Esophagus squamous epithelium (tissue), 5 donors: ENCODE measurements at places on chromosomes 3 and 15.

DNA sequence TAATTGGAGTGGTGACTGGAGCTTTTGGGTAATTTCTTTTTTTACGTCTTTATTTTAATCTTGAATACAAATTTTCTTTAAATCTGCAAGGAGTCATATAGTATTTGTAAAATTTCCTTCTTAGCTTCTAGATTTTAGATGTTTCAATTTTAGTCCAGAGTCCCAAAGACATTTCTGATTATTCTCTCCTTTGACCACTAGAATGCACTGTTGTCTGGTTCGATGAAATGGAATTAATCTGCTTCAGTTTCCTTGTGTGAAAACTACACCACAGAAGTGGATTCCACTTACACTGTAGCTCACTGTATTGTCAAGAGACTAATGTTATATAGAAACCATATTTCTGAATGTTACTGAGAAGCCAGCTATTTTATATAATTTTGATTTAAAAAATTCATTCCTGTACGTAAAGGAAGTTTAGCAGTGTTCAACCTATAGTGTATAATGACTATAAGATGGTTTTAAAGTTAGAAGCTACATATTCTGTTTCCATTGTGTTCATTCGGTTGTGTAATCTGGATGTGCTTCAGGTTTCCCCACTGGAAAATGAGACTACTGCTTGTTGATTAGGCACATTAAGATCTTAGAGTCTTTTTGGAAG is 6.1 kb downstream of the GRAMD1C start:
- no peak for DNase-seq

- no peak for DNase-seq
Observed at GRCh38 chr3:45872569-45872968, 13.8 kb upstream of the CCR9 start.

GRCh38 chr3:105676621-105677300 is 192.1 kb downstream of the CBLB start:
- no peak for DNase-seq

DNA sequence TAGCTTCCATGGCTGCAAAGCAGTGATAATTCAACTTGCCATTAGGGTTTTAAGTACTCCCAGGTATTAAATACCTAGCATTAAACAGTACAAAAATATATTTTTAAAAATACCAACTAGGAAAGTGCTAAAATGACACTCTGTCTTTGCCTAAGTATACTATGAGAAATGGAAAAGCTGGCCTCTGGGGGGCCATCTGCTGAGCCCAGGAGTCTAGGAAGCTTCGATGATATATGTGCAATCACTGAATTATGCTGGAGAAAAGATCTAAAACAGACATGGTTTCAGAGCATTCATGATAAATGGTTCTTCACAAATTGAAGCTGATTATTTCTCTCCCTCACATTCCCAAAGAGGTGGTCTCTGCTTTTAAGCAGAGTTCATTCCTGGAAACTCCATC is 191.8 kb downstream of the OPA1 start:
- no peak for DNase-seq

DNA sequence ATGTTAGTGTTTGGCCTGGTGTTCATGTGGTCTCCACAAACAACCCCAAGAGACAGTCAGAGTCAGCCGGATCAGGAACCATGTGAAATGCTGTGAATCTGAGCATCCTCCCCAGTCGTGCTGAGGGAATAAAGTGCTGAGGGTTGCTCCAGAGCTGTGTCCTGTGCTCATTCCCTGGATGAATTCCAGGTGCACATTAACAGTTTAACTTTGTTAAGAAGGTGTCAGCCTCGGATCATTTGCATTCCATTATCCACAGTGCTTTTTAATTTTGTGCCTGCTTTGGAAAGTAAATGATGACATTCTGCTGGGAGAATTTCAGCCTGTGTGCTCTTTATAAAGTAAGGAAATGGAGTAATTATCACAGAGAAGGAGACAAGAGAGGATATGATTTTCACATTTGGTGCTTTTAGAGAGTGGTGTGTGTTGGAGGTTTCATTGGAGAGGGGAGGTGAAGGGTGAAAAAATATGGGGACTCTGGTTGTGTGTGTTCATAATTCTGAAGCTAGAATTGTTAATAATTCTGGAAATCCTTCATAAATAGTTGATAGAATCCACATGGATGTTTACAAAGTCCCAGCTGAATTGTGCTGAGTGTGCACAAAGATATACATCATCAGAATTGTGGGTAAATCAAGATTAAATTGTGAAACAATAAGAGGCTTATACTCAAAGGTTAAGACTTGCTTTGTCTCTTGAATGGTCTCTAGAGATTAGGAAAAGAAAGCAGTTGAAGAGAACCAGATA is 621.4 kb downstream of the AGBL1 start:
- DNase-seq: no peak

DNA sequence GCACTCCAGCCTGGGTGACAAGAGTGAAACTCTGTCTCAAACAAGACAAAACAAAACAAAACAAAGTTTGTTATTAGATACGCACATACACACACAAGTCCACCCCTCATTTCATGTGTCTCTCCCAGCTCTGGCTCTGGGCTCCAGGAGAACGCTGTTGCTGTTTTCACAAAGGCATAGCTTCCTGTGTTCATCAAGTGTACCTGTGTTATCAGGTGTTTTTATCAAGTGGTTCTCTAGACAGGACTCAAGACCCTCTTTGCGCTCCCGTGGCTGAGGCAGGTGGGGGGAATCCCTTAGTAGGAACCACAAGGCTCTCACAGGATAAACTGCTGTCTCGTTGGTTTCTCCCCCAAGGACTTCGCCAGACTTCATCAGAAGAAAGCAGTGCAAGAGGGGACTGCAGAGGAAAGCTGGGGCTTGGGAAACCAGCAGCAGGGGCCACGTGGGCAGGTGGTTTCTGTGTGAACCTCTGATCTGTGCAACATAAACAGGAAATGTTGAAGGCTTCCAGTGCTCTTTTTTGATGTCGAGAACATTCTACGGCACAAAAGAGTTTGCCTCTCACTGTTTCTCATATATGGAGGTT is 6.9 kb upstream of the PPP1R2 start:
- DNase-seq: no peak

- no peak for DNase-seq
Observed at GRCh38 chr3:115363071-115363470, 216.0 kb upstream of the ZBTB20 start.

DNA sequence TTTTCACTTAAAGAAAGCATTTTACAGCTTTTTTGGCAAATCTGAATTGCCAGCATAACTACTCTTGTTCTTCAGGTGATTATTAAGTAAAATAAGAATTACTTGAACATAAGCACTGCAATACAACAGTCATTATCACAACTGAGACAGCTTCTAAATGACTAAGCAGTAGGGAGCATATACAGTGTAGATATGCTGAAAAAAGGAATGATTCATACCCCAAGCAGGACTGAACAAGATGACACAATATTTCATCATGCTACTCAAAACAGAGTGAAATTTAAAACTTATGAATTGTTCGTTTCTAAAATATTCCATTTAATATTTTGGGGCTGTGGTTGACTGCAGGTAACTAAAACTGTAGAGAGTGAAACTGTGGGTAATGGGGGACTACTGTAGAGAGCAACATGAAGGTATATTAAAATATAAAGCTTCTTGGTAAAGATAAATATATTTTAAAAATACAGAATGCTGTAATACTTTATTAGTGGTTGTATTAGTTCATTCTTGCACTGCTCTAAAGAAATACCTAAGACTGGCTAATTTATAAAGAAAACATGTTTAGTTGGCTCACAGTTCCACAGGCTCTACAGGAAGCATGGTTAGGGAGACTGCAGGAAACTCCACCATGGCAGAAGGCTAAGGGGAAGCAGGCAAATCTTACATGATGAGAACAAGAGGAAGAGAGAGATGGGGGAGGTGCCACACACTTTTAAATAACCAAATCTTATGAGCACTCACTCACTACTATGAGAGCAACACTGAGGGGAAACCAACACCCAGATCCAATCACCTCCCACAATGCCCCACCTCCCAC is 84.8 kb downstream of the DCLK3 start:
- no peak for DNase-seq

DNA sequence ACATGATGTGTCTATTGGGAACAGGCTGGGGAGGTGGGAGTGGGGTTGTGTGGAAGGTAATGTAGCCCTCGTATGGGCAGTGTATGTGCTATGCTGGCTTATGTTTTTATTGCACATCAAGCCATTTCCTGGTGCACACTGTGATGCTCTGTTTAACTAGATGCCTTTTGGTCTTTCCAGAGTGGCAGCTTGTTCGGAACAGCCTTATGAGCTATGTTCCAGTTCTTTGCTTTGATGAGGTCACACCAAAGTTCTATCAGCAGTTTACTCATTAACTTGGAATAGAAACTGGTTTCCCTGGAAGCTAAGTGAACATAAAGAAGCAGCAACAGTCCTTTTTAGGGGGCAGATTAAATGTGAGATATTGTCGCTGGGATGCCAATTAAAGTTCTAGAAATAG is 133.9 kb downstream of the DIPK2A start:
- no peak for DNase-seq

GRCh38 chr3:124832782-124833709 is 54.1 kb downstream of the ITGB5 start:
- DNase-seq: no peak

GRCh38 chr3:123110976-123111615 is 44.3 kb downstream of the PDIA5 start:
- no peak for DNase-seq

- no peak for DNase-seq
Observed at GRCh38 chr3:184258926-184259325, 2.4 kb downstream of the CAMK2N2 start.

DNA sequence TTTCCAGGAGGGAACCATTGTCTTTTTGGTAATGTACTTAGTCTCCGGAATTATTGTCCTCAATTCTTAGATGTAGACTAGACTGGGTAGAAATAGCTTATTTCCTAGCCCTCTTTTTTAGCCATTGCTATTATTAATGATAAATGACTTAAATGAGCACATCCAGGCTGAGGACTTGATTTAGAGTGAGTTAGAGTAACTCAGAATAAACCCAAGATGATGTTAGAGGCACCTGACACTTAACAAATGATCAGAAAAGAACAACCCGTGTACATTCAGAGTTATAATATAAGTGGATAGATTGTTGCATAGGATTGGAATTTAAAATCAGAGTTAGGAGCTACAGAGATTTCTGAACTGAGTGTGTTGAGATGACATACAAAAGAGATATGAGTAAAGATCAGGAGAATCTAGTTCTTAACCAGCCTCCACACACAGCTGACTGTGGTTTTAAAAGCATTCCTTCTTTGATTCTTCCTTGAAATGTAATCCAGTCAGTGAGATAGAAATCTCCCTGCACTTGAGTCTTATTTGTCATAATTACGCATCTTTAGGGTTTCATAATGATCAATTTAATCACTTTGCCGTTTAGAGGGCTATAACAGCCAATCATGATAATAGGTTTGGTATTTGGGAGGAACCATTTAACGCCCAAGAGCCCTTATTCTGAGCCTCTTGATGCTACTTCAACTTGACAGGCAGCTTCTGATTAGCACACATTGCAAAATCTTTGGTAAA is 366.5 kb downstream of the GAP43 start:
- no peak for DNase-seq

DNA sequence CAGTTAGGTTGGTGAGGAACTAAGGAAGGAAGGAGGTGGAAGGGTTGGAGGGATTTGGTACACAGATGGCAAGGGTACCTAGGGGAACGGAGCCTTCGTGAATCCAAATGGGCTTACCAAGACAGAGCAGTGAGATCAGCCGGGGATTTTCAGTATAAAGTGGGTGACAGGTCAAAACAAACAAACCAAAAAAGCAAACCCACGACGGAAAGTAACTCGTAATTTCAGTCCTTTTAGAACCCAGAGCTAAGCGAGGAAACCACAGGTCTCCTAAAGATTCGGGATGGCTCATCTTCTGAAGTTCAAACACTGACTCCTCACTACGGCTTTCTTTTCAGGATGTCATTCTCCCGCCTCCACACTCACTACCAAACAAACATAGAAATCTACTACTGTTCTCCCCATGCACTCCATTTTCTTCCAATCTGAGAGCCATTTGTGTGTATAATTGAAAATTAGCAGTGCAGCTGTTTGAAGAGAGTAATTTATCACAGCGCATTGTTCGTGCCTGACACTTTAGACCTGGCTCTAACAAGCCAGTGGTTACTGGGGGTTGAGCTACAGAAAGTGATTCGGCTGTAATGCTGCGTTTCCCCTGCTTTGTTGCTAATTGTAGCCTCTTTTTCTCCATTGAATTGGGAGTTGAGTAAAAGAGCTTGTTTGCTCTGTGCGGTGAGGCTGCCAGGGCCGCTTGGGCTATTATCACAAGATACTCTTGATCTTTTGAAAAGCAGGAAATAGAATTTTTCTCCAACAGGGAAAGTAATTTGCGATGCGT is 64.7 kb upstream of the CCDC39 start:
- no peak for DNase-seq

DNA sequence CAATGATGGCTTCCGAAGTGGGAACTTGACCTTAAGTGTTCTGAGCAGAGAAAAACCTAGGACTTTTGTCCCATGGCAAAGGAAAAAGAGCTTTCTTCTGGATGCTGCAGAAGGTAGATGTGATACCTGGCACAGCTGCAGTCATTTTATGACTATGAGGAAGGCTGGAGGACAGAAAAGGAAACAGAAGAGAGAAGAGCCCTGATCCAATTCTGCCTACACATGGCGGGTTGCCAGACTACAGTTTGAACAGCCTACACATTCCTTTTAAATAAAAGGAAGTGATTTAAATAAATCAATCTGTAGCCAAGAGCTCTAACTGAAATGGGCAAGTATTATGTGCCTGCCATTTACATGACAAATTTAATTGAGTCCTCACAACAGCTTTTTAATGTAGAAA is 43.6 kb upstream of the CHRNB4 start:
- no peak for DNase-seq

GRCh38 chr3:125552401-125552800 is 32.4 kb upstream of the SNX4 start:
- DNase-seq: no peak

- no peak for DNase-seq
Observed at GRCh38 chr3:186979852-186980251, 49.5 kb downstream of the ST6GAL1 start.
